Left lung (tissue), 14 donors: ENCODE measurements at places on chromosomes 4 and X. TPM values are rescaled to one million over a fixed set of nuclear protein-coding genes. Genes with fewer than 3 reads are reported as not detected.

The COX7B2 gene
- polyA plus RNA-seq: not detected

The ADH1B gene
- polyA plus RNA-seq: 1,008 TPM

The IL2 gene
- not detected for polyA plus RNA-seq

The SETD7 gene
- 17.4 TPM for polyA plus RNA-seq

The EXOC1 gene
- polyA plus RNA-seq: 46.3 TPM

The PDGFC gene
- polyA plus RNA-seq: 50.4 TPM
